ENCODE measurements at places on chromosomes 2 and 18. TPM values are rescaled to one million over a fixed set of nuclear protein-coding genes. Genes with fewer than 3 reads are reported as not detected.

Gene TBR1
- polyA plus RNA-seq = not detected

DNA sequence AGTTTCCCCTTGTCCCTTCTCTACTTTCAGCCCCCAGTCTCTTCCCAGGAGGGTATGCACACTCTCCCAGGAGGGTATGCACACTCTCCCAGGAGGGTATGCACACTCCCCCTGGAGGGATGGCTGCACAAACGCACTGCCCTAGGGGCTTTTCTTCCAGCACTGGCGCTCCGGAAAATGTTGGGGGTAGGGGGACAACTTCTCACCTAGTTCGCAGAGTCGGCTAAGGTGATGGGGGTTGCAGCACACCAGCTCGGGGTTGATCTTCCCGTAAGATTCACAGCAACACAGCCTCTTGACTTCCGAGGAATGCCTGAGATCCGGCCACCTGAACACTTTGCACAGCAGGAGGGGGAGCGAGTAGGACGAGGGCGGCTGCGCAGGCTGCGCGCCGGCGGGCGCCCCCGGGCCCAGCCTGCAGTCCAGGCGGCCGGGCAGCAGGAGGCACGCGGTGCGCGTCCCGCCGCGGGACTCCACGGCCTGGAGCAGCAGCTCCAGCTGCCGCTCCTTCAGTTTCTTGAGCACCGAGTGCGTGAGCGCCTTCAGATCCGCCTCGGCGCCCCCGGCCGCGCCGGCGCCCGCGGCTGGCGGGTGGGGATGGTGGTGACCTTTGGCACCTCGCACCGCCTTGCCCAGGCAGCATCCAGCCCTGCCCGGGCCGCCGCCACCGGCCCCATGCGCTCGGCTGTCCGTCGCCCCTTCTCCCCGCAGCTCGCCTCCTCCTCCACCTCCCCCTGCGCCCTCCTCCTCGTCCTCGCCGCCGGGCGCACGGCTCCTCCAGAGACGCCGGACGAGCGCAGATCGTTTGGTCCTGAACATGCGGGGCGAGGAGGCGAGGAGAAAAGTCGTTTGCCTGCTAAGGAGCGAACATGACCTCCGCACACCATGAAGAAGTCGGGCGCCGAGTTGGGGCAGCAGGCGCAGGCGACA, 894 bp downstream of the SMAD7 start:
- H3K27me3 ChIP-seq = no peaks in the 10 kb centered on the region
- peak overlapping the region; percentile 77 for H3K4me3 ChIP-seq
- H3K4me1 ChIP-seq = peaks cover 58% of the 10 kb centered on the region
- peak overlapping the region; percentile 69 for H3K27ac ChIP-seq

GRCh38 chr2:64727843-64728463, 74.2 kb upstream of the SERTAD2 start:
- H3K27ac ChIP-seq = no peak overlapping the region
- DNase-seq = no peak
- no peaks in the 10 kb centered on the region for H3K36me3 ChIP-seq
- no peak overlapping the region for H3K4me3 ChIP-seq

DNA sequence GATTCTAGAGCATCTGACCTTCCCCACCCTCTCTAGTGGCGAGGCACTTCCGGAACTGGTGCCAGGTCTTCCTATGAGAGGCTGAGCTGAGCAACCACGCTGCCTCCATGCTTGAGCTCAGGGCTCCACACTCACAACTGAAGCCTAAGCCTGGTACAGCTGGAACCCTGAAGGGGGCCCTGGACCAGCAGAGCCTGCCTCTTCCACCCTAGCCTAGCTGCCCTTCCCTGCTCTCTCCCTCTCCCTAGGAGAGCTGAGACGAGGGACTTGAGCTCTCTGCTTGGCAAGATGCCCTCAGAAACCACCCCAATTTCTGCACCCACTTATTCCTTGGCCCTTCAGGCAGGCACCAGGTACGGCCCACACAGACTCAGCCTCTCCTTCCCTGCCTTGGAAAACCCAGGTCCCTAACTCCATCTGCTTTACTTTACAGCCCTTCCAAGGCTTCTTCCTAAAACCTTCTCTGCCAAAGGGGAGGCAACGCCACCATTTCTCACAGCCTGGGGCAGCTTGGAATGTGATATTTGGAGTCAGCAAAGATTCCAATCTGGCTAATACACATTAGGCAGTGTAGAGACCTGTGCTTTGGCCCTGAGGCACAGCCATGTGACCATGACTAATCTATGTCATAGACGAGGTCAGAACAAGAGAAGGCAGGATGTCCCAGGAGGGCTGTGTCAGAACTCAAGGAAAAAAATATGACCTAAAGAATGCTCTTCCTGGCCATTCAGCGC, 18.8 kb downstream of the COX7A2L start:
- no peak overlapping the region for H3K4me3 ChIP-seq
- no peak overlapping the region for H3K27ac ChIP-seq
- H3K27me3 ChIP-seq = no peaks in the 10 kb centered on the region
- H3K36me3 ChIP-seq = peaks cover 10% of the 10 kb centered on the region

GRCh38 chr2:136538489-136538888, 226.9 kb upstream of the THSD7B start:
- no peaks in the 10 kb centered on the region for H3K4me1 ChIP-seq
- no peaks in the 10 kb centered on the region for H3K36me3 ChIP-seq
- H3K27me3 ChIP-seq = no peaks in the 10 kb centered on the region
- DNase-seq = no peak
- H3K4me3 ChIP-seq = no peak overlapping the region
- H3K27ac ChIP-seq = no peak overlapping the region

- peak overlapping the region; percentile 93 for H3K27ac ChIP-seq
- H3K4me3 ChIP-seq = peak overlapping the region; percentile 64
- no peaks in the 10 kb centered on the region for H3K36me3 ChIP-seq
- no peaks in the 10 kb centered on the region for H3K27me3 ChIP-seq
Observed at GRCh38 chr2:218897394-218898108, 16.9 kb downstream of the WNT10A start.

DNA sequence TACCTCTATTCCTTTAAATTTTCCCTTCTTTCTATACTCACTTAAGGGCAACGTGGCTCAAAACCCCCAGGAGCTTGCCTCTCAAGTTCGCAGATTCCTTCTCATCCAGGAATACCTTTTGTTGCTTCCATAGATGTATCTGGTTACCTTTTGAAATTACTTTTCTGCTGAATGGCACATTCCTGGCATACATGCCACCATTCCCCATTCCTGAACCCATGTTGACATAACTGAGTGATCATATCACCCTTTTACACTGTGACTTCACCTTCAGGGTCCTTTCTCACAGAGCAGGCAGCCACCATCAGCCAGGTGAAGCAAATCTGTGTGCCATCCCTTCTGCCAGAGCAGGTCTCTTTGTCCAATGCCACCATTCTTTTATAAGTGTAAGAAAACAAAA, 615.8 kb downstream of the ARHGAP15 start:
- no peaks in the 10 kb centered on the region for H3K27me3 ChIP-seq
- no peaks in the 10 kb centered on the region for H3K4me1 ChIP-seq
- no peak overlapping the region for H3K4me3 ChIP-seq
- H3K27ac ChIP-seq = no peak overlapping the region
- H3K36me3 ChIP-seq = peaks cover 13% of the 10 kb centered on the region

GRCh38 chr18:46324087-46324955, 220.1 kb downstream of the HAUS1 start:
- H3K36me3 ChIP-seq = no peaks in the 10 kb centered on the region

- no peak overlapping the region for H3K27ac ChIP-seq
- H3K4me3 ChIP-seq = no peak overlapping the region
- H3K27me3 ChIP-seq = no peaks in the 10 kb centered on the region
- no peak for DNase-seq
- H3K4me1 ChIP-seq = no peaks in the 10 kb centered on the region
Observed at GRCh38 chr2:33442528-33443079, 33.8 kb upstream of the RASGRP3 start.

Gene ANKRD29
- polyA plus RNA-seq = 1.3 TPM

Measured in CD4-positive, alpha-beta memory T cell (primary cell).